Midbrain (tissue), 1 donor: ENCODE measurements at places on chromosomes 2 and 18.

GRCh38 chr2:225889452-225889851 lies 489.9 kb downstream of the NYAP2 start:
- DNase-seq = peak; percentile 40

DNA sequence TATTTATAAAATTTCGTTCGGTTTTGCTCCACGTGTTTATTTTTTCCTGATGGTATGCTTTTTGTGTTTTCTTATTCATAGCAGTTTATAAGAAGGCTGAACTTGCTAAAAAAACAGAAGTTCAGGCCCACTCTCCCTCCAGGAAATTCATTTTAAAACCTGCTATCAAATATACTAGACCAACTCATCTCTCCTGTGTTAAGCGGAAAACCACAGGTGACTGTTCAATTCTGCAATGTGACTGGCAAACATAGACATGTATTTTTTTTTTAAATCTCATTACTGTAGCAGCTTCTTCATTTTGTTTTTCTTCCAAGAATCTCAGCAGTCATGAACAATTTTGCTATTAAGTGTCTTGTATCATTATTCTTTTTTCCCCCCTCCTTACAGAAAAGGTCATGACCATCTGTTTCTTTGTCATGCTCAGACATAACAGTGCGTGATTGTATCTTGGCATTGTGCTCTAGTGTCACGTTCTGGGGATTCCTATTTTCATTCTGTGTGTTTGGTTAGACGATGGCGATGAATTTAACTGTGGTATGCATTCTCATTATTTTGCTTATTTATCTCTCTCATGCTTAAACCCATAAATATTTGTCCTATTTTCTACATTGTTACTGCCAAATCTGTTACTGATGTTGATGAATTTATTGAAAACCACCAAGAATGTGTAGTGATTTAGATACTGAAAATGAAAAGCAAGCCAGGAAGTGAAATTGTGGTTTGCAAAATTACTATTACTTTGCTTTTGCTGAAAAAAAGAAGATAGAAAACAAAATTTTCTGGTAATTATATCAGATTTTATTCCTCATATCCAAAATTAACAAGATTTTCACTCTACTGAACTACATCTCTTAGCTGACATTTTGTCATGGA lies 74.6 kb upstream of the UNC80 start:
- no peak for DNase-seq

DNA sequence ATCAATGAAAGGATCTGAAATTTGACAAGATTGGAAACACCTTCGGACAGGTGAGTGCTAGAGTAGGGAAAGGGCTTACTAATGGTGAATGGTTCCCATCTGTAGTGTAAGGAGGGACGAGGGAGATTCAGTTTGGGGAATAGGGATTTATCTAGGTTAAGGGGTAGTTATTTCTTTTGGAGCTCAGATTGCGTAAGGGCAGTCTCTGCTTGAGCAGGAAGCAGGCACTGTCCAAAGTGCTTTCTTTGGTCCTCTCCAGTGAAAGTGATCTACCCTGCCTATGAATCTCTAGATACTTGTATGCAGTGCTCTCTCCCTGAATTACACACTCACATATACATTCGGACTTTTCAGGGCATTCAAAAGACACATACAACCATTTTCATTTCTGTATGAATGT lies 272.9 kb upstream of the FIGN start:
- DNase-seq = no peak

- DNase-seq = no peak
Observed at GRCh38 chr2:157058161-157058560, 199.3 kb upstream of the GALNT5 start.

GRCh38 chr2:179751163-179751809 lies 110.1 kb downstream of the ZNF385B start:
- peak; percentile 21 for DNase-seq

- DNase-seq = no peak
Observed at GRCh38 chr2:3595985-3596384, 1.1 kb downstream of the COLEC11 start.

- DNase-seq = no peak
Observed at GRCh38 chr18:74234326-74235171, 57.2 kb downstream of the CYB5A start.
